Stomach (tissue), 19 donors: ENCODE measurements at places on chromosomes 1 and 21.
A peak's percentile ranks its signal among the peaks of the same experiment; 100 is the strongest.

GRCh38 chr1:11279630-11280029 is 6.6 kb downstream of the UBIAD1 start:
- no peak for DNase-seq

- no peak for DNase-seq
These were observed 10.1 kb downstream of the GLIS1 start for GRCh38 chr1:53728702-53729455.

- DNase-seq, result no peak
These were observed 6.1 kb downstream of the PLPP3 start for GRCh38 chr1:56573311-56573710.

DNA sequence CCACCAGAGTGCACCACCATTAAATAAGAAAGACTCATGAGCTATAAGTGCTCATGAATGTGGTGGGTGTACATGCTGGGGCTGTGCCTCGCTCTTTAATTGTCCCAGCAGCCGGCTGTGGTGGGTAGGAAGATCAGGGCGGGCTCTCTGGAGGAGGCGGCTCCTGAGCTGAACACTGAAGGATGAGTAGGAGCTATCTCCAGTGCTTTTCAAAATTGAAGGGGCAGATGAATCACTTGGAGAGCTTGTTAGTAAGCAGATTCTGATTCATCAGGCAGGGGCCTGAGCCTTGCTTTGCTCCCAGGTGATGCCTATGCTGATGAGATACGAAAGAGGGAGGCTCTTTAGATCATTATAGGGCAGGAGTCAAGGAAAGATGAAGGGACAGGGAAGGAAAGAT is 54.1 kb downstream of the ETS2 start:
- no peak for DNase-seq

DNA sequence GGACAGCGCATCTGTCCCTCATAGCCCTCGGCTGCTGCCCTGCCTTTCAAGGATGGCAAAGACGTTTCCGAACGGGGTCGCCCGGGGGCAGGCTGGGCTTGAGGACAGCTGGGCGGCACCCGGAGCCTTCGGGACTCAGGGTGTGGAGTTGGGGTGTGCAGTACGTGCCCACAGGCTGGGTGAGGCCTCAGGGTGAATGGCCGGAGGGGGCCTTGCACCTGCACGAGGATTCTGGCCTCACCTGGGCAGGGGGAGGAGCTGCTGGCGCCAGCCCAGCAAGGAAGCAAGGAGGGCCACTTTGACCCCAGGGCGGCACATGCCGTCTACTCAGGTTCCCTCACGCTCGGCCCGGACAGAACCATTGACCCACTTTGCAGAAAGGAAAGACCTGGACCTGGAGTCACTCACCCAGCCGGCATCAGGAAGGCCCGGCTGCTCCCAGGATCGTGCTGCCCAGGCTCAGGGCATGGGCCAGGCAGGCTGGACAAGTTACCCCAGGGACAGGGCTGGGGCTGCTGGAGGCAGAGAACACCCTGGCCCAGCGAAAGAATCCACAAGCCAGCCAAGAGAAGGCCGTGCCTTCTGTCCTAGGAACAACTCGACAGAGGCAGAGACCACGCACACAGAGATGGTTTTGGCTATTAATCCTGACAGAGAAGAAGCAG is 65.1 kb upstream of the TTC34 start:
- peak; percentile 62 for DNase-seq

DNA sequence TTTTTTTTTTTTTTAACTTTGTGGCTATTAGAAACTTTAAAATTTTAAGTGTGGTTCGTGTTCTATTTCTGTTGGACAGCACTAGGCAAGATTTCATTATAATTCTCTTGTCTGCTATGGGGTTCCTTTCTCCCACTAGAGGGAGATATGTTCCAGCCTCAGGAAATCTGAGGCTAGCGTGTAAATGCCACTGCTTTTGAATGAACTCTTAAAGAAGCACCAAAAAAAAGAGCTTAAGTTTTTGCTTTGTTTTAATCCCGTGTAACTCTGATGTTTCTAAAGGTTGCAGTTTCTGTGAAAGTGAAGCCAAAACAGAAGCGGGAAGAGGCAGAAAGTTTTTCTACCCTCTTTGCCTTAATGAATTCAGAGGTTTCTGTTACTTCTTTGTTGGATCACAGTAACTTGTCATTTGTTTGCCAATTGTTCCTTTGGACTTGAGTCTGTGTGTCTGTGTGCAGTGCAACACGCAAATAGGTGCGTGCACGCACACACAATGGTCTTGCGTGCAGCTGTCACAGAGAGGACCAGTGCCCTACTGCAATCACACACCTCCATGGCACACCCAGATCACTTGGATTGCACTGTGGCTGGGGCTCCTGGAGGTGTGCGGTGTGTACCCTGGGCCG is 32.3 kb downstream of the HHAT start:
- DNase-seq, result peak; percentile 74

DNA sequence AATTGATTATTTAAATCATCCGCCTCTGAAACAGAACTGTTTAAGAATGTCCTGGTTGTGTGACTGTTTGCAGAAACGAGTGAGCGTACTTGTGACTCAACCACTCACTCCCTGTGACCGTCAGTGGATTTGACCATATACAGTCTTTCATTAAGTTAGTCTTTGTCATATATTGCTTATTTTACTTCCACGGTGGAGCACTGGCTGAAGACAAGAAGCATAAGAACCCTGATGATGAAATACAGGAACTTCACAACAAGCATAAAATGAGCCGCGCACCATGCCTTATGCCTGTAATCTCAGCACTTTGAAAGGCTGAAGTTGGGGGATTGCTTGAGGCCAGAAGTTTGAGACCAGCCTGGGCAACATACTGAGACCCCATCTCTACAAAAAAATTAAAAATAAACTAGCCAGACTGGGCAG is 194.0 kb downstream of the TOMM20 start:
- no peak for DNase-seq

- no peak for DNase-seq
These were observed 358.4 kb upstream of the SGIP1 start for GRCh38 chr1:66175581-66175980.

- peak; percentile 17 for DNase-seq
These were observed 102.3 kb upstream of the ZNF648 start for GRCh38 chr1:182163821-182164223.

- DNase-seq, result no peak
These were observed 127.1 kb upstream of the SLC44A3 start for GRCh38 chr1:94693029-94693428.

- DNase-seq, result no peak
These were observed 672 bp downstream of the BCL2L15 start for GRCh38 chr1:113886417-113887401.

- DNase-seq, result peak; percentile 68
These were observed 14.9 kb upstream of the AGT start for GRCh38 chr1:230728710-230729392.

- no peak for DNase-seq
These were observed 601 bp downstream of the CCT8 start for GRCh38 chr21:29072873-29073221.

DNA sequence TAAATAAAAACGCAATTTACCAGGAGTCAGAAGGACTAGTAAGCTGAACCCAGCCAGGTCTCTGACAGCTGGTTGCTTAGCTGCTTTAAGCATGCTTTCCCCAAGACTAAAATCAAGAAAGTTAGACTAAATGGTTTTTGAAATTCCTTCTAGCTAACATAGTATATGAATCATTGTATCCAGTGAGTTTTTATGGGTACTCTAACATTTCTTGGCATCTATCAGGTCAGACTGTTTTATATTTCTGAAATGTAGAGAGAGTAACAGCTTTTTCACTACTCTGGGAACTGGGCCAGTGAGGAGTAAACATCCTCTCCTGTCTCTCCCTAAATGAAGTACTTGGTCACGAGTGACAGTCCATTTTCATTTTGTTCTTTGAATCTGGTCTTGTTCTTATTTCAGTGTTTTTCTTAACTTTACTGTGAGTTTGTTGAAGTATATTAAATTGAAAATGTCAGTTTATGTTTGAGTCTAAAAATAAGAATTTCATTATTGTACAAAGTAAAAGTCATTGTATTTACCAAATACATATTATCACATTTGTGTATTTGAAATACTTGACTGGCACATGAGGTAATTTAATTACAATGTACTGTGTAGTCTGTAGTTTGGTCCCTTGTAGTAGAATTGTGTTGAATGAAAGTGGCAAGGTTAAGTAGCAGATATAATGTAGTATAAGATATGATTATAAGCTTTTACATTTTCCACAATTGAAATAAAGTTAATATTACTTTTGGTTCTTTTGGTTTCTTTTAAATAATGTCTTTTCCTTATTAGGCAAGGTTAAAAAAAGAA is 47.6 kb downstream of the PKN2 start:
- peak; percentile 83 for DNase-seq
